ENCODE measurements at places on chromosomes 11 and 22.

DNA sequence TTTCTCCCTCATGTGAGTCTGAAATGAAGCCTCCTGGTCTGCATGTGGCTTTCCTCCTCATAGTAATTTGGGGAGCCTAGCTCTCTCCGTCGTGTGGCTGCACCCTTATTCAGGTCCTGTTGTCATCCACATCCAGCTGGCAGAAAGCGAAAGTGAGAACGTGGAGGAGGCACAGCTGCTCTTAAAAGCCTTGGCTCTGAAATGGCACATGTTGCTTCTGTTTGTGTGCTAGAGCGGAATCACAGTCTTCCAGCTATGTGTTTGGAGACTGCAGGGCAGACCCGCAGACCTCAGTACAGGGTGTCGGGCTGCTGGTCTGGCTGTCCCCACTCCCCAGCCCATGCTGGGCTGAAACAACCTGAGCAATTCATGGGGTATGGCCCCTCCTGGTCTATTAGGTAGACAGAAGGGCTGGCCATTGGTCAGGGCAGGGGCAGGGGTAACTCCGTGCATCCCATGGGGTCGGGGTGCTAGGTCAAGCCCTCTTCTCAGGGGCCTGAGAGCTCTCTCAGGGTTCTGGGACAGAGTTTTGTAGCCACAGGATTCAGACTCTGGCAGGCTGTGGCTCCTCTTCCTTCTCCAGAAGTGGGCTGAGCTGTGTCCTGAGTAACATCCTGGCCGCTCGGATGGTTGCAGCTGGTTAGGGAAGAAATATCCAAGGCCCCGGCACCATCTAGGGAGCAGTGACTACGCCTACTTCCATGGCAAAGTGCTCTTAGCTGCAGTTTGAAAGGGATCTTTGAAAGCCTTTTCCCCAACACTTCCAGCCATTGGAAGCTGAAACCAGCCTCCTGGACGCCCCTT lies 50.6 kb downstream of the C11orf96 start:
- DNase-seq, result no peak

GRCh38 chr22:44705022-44705297 lies 3.0 kb downstream of the PRR5 start:
- no peak for DNase-seq

GRCh38 chr22:19203834-19204233 lies 25.3 kb upstream of the SLC25A1 start:
- DNase-seq, result no peak

- no peak for DNase-seq
These were observed 192.0 kb downstream of the LRRC4C start for GRCh38 chr11:41267451-41267850.

DNA sequence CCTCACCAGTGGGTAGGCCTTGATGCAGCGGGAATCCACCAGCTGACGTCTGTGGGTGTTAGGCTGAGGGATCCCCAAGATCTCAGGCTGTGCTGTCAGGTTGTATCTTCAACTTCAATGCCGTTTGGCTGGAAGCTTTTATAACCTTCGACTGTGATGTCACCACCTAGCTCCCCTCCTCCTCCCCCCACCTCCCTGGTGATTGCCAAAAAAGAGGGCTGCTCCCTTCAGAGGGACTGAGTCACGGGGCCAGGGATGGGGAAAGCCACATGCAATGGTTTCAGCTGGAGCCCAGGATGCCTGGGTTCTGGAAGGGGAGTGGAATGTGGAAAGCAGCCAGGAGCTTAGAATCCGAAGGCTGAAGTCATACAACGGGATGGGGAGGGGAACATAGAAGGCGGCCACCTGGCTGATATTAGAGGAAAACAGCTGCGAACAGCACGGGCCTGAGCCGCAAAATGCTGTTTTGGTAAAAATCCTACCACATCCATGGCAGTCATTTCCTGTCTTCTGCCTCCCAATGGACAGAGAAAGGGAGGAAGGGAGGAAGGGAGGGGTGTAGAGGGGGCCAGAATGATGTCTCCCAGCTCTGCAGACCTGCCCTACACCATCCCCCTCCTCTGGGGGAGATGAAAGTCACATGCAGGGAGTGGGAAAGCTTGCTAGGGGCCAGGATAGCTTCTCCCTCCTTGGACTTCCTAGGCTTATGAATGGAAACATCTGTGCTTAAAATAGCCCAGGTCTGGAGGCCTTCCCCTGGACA lies at the start of gene LRRN4CL:
Gene LRRN4CL (minus strand): TSS at position 110 of the 763 bp plus-strand sequence. CDS start 1,022 bp downstream, outside the sequence.
- DNase-seq, result no peak

DNA sequence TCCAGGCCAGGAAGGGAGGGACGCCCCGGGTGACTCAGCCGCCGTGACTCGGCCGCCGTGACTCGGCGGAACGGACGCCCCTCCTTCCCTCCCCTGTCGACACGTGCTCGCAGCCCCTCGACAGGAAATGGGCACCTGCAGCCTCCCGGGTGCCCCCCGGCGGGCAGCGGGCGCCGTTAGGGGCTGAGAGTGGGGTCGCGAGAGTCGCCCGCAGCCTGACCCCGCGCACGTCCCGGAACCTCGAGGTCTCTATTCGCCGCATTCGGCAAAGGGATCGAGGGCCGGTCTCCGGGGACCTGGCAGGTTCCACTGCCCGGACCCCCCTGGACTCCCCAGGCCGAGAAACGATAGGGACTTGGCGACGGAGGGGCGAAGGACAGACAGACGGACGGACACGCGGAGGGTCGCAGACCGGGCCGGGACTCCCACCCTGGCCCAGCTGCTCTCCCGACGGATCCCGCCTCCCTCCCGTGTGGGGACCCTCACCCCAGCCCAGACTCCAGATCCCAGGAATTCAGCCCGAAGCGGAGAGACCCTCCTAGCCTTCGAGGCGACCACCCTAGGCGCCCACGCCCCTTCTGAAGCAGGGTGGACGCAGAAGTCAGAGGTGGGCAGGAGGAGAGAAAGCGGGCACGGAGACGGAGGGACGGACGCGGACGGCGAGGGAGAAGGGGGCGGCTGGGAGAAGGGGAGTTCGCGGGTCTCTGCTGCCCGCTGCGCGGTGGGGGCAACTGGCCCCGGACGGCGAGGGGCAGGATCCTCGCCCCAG lies 648 bp downstream of the FOSL1 start:
- DNase-seq, result no peak

- DNase-seq, result no peak
These were observed 552.9 kb downstream of the NTM start for GRCh38 chr11:131923309-131923708.

DNA sequence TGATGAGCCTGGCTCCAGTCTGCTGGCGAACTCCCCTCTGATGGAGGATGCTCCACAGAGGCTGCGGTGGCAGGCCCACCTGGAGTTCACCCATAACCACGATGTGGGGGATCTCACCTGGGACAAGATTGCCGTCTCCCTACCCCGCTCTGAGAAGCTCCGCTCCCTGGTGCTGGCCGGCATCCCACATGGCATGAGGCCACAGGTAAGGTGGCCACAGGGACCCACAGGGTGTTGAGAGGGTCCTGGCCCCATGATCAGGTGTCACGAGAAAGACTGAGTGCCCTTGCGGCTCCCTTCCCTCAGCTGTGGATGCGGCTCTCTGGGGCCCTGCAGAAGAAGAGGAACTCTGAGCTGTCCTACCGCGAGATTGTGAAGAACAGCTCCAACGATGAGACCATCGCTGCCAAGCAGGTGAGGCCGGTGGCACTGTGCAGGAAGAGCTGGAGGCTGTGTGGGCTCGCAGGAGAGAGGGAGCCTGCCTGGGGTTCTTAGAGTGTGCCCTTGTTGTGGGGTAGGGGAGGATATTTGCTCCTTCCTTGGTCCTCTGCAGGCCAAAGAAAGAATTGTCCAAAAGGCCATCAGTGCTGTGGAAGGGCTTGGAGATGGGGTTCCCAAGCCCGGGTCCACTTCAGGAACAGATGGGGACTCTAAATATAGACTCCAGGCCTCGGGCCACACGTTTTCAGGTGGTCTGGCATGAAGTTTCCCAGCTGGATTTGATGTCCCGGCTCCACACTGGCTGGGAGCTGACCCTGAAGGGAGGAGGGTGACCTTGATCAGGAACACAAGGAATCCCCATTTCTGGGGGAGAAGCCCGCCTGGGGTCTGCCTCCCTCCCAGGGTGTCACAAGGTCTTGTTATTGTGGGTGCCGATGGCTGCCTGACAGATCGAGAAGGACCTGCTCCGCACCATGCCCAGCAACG lies 34.1 kb downstream of the SGSM3 start:
- no peak for DNase-seq

DNA sequence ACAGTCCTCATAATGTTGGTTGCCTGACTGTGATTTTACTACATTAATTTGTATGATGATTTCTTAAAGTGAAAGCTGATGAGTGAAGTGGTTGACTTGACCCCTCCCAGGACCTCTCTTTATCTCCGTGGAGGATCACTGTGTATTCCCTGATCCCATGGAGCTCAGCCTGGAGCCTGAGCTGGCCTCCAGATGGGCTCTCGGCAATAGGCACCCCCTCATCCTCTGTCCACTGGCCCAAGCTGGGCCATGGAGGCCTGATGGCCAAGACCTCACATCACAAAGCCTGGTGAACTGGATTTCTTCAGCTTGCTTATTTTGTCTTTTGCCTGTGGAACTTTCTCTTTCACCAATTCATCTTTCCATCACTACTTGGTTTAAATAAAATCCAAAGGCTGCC lies 75.2 kb downstream of the WNT11 start:
- no peak for DNase-seq

DNA sequence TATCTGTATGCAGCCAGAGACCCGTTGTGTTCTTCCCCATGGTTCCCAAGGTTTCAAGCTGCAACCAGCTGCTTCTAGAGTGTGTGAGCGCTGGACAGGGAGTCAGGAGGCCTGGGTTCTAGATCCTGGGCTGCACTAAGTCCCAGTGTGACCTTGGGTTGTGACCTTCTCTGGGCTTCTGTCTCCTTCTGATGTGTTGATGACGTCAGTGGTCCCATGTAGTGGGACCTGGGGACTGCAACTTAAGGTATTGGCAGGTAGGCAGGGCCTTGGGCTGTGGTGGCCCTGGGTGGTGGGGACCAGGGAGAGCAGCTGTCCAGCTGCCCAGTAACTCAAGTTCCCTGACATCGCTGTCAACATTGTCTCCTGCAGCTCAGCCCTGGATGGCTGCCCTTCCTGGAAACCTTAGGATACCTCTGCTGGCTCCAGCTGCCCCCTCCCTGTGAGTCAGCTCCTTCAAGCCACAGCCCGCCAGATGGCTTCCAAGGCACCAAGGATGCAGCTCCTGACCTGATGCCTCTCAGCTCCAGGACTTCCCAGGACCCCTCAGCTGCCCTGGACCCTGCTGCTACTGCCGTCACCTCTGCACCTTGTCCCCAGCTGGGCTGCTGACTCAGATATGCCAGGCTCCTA lies 1.3 kb upstream of the PVALB start:
- DNase-seq, result no peak

DNA sequence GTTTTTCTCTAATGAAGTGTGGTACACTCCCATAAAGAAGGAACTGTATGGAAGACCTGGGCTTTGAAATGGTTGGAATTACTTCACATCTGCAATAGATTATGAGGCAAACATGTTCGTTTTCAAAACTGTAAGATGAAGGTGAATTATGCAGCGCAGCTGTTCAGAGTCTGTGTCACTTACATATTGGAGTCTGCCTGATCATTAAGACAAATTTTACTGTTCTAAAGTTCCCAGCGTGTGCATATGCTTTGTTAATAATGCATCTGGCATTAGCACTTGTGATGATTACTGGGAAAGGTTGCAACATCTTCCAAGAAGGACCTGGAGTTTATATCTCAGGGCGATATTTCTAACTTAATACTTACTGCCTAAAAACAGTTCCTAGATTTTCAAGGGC lies 255.2 kb upstream of the ZC3H12C start:
- DNase-seq, result no peak
